Panc1 (cell line): ENCODE measurements at places on chromosomes 2 and 18. TPM values are rescaled to one million over a fixed set of nuclear protein-coding genes. Genes with fewer than 3 reads are reported as not detected.

GRCh38 chr2:174035981-174036742, 71.0 kb upstream of the SP3 start:
- DNase-seq = no peak

- DNase-seq = no peak
Observed at GRCh38 chr2:215429424-215429823, 6.4 kb downstream of the FN1 start.

DNA sequence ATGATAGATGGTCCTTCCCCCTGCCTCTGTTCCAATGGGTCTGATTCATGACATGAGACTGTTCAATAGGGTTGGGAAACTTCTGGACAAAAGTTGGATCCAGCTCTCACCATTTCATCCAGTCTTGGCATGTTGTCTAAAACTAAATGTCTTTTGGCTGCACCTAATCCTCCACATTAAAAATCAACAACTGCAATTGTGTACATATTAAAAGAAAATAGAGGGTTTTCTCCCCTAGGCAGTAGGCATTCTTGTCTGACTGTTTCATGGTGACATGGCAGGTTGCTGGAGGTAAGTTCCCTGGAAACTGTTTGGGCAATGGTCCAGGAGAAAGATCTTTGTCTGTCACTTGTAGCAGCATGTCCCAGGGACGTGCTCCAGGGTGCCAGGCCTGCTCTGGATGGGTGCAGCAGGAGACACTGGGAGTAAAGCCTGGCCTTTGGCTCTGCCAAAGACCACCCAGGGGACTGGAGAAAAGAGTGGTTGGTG, 135.8 kb downstream of the TCF4 start:
- no peak for DNase-seq

GRCh38 chr2:230410263-230410662, 5.7 kb upstream of the SP100 start:
- DNase-seq = no peak

DNA sequence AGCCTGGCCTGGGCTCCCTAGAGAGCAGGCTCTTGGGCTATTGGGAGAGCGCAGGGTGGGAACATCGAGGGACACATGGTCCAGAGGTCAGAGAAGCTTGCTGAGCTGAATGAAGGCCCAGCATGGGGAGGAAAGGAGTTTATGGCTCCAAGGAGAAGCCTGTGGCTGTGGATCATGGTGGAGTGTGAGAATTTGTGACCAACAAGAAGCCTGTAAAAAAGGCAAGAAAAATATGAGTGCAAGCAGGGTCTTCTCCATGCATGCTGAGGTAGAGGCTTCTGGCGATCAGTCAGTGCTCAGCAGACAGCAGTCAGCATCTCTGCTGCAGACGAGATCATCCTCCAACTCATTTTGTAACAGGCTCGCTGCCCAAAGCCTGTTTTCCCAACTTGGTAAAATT, 1.3 kb upstream of the SCYGR3 start:
- no peak for DNase-seq

GRCh38 chr18:74595431-74595830, 2.2 kb upstream of the ZNF407 start:
- no peak for DNase-seq

GRCh38 chr18:77209587-77209986, 40.1 kb upstream of the GALR1 start:
- DNase-seq = no peak

DNA sequence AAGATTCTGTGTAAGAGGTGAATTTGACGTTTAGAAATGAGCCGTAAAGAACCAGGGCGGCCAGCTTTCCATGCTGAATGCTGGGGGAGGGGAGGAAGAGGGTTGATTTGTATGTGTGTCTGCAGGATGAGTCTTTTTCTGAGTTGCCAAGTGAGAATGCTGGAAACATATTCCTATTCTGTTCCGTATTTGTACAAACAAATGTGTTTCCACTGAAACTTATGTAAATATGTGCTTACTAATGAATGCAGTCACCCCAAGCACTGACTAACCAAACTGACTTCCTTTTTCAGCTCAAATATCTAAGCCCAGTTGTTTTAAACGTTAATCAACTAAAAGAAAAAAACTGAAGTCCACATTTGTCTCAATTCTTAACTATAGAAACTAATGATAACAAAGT, 74.9 kb upstream of the APCDD1 start:
- no peak for DNase-seq

GRCh38 chr2:74682501-74682900, 28.5 kb downstream of the SEMA4F start:
- DNase-seq = no peak

DNA sequence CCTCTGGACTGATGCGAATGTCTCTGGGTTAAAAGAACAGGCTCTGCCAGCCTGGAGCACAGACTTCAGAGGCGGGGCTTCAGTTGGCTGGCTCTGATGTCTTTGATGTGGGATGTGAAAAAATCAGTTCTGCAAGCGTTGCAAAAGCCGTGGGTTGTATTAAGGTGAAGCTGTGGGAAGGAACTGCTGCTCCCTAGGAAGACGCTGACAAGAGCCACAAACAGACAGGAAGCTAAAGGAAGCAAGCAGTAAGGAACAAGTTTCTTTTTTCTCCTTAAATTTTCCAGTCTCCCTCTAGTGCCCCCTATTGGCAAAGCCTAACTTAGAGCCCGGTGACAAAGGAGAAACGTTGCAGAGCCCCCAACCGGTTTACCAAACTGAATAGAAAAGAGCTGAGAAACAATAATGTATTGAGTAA, 239.0 kb downstream of the CCDC178 start:
- no peak for DNase-seq

- DNase-seq = no peak
Observed at GRCh38 chr2:38523728-38524437, 78.8 kb downstream of the HNRNPLL start.

- DNase-seq = no peak
Observed at GRCh38 chr2:55430211-55430975, 10.7 kb upstream of the CCDC88A start.

DNA sequence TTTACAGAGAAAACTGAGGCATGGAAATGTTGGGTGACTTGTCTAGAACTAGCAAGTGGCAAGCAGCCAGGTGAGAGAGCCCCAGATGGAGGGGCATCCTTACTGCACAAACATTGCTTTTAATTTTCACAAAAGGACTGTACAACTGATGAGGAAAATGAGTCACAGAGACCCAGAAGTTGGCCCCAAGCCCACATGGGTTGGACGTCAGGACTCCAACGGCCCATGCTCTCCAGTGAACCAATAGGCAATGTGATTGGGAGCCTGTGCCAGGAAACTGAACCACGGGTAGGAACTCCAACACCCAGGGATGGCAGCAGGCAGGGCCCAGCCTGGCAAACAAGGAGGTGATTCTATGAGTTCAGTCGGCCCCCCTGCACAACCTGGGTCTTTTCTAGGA, 50.8 kb downstream of the PID1 start:
- no peak for DNase-seq

Gene PDCD1
- 0.15 TPM for total RNA-seq

Gene HOXD13
- not detected for total RNA-seq

Gene PJVK
- 3.7 TPM for total RNA-seq

Gene FHOD3
- 22.7 TPM for total RNA-seq

Gene PARD3B
- total RNA-seq = 3.6 TPM
